ENCODE measurements at places on chromosomes 5 and 9.
A peak's percentile ranks its signal among the peaks of the same experiment; 100 is the strongest.

- peak; percentile 22 for DNase-seq
Observed at GRCh38 chr5:142507531-142508372, 178.1 kb downstream of the FGF1 start.

DNA sequence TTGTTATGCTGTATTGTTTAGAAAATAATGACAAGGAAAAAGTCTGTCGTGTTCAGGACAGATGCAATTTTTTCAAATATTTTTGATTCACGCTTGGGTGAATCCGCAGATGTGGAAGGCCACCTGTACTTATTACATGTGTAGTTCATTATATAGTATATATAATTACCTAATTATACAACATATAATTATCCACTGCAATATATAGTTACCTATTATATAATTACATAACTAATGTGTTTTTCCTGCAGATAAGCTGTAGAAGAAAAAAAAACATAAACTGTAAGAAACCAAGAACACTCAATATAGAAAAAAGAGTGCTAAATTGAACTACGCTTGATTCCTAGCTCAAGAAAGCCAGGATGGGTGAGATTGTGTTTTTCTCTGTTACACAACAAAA, 93.6 kb upstream of the RANBP3L start:
- DNase-seq = no peak

GRCh38 chr9:36961561-36962325, 72.3 kb downstream of the PAX5 start:
- DNase-seq = peak; percentile 15

GRCh38 chr5:158430166-158430797, 571.3 kb upstream of the CLINT1 start:
- no peak for DNase-seq

GRCh38 chr9:111648066-111648465, 13.3 kb upstream of the GNG10 start:
- DNase-seq = no peak

DNA sequence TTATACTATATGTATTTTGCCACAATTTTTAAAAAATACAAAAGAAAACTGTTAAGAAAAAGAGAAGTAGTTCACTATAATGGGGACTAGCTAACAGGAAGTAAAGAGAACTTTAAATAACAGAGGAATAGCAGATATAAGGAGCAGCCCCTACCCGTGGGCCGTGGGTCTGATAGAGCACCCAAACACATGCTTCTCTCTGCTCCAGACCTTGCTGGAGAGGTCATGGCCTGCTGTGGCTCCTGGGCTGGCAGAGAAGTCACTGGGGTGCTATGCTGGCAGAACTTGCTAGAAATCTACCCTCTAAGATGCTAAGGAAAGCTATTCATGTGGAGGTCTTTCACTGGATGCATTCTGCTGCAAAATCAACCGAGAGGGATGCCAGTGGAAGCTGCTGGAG, 10.0 kb upstream of the TNFAIP8 start:
- no peak for DNase-seq

- no peak for DNase-seq
Observed at GRCh38 chr5:167813389-167813788, 478.1 kb upstream of the WWC1 start.

DNA sequence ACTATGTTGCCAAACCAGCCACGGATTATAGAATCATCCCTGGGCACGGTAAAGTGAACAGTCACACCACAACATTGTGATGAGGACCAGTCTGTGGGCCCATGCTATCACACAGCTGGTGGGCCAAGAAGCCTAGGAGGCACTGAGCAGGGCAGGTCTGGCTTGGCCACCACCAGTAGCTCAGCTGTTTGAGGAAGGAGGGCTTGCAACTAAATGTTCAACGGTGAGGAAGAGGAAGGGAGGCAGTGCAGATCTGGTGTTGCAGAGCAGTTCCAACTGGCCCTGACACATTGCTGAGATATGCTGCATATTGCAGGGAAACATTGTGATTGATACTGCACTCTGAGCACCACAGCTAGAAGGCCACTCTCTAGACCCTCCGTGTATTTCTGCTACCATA, 77.9 kb upstream of the ATG10 start:
- no peak for DNase-seq

- DNase-seq = no peak
Observed at GRCh38 chr9:18791074-18791473, 241.9 kb downstream of the SAXO1 start.

DNA sequence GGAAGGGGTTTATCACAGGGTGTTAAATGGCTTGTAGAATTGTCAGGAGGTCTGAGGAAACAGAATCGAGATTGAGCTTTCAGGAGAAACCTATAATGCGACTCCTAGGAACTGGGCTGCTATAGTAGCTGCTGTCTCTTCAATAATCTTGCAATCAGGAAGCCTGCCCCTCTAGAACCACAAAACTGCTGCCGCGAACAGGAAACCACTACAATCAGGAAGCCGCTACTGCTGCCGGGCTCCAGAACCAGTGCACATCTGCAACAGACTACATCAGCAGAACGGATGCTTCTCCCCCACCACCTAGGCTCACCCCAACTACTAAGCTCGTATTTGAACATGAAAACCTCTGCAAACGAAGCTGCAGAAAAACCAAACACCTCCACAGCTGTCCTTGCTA, 31.6 kb downstream of the TNFSF8 start:
- no peak for DNase-seq
